HCT116 (cell line): ENCODE measurements at places on chromosomes 2 and 18.

GRCh38 chr18:78433562-78433961 is 546.1 kb upstream of the SALL3 start:
- no peak for DNase-seq

DNA sequence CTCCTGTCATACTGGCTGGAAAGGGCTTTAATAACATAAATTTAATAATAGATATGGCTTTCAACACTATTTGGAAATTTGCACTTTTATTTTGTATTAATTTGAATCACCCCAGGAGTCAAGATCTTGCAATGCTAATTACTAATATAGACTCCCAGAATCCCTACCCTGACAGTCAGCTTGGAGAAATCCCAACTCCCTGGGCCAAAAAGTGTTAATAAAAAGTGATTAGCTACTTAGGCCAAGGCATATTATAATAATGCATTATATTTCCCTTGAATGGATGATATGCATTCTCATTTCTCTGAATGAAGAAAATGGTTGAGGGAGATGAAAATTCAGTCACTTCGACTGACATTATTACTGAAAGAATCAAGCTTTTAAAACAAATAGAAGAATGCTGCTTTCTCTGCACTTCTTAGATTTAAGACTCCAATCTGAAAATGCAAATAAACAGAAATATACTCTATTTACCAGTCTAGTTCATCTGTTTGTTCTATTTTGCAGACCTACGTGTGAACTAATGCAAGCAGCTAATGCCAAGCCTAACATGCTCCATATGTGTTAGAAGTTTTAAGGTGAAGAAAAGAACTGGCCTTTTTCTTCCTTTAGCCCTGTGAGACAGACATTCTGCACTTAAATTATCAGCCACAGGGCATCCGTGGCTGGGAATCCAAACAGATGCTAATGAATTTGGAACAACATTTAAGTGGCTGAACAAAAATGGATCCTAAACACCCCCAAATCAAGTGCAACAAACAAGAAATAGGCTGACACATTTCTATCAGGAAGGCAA is 33.9 kb upstream of the INSIG2 start:
- no peak for DNase-seq

DNA sequence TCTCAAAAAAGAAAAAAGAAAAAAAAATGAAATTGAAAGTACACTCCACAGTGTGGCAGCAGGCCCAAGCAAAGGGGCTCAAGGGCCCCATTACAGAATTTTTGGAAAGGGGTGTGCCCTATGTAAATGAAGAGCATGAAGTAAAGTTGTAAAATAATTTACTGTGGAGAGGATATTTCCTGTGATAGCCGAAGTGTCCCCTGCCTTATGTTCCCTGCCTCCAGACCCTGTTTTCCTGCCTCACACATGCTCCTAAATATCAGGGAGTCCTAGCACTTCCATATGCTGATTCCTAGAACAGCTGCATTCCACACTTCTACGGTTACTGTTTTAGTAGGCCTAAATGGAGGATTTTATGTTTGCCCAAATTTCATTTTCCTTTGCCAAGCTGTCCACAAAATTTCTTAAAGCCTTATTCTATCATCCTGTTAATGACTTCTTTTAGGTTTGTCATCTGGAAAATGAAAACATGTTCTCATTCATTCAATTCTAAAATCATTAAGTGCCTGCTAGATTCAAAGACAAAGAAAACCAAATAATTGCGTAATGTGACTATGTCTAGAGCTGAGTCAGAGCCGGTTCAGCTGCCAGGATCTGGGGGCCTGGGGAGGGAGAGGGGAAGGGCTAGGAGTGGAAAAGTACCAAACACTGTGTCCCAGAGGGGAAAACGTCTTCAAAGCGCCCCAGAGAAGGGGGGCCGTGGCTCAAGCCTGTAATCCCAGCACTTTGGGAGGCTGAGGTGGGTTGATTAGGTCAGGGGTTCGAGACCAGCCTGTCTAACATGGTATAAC is 25.9 kb upstream of the IMPA2 start:
- no peak for DNase-seq

DNA sequence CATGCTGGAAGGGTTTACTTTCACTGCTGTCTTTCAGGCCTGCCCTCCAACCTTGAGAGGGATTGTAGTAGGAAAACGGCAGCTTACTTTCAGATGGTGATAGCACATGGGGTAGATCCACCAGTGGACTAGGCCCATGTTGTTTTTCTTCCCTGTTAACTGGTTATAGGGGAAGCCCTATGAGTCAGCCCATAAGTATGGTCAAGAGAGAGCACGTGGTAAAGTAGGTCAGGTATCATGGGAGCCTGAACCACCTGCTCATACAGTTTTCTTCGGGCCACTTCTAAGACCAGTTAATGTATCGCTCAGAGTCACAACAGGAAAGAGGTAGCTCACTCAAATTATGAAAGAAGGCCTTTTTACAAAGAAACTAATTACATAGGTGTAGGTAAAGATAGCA is 33.0 kb downstream of the PDK1 start:
- no peak for DNase-seq

DNA sequence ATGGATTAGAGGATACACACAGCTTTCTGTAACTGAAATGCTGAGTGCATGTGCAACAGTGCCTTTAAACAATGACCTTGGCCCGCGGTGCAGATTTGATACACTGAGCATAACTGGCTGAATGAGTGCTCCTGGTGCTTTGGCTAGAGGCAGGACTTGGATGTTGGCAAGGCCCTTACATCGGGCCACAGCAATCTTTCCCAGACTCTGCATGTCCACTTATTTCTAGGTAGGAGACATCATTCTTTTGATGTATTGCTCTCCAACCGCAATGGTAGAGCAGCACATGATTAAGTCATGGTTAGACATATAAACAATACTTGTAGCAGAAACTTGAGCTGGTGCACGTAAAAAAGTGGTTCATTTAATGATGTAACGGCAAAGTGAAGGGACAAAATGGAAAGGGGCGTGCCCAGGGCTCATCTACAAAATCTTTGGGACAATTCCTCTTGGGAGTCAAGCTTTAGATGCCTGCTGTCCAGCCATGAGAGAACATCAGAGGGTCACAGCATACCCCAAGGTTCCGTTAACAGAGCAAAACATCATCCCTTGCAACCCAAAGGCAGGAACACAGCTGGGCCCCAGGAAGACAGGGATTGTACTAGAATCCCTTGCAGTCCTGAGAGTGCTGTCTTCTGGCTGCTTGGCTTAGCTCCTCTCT is 43.4 kb downstream of the RAB31 start:
- no peak for DNase-seq

DNA sequence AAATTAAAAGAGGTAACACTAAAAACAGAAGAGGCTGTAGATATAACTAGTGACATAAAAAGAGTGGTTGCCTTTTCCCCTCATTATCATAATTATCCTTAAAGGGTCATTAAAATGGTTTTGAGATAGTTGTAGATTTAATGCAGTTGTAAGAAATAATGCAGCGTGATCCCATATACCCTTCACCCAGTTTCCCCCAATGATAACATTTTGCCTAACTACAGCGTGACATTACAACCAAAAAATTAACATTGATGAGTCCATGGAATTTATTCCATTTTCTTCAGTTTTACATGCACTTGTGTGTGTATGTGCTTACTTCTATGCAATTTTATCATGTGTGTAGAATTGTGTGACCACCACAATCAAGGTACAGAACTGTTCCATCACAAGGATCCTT is 13.2 kb upstream of the RMND5A start:
- DNase-seq, result no peak

- no peak for DNase-seq
Observed at GRCh38 chr2:10473121-10473756, 25.1 kb upstream of the ODC1 start.

DNA sequence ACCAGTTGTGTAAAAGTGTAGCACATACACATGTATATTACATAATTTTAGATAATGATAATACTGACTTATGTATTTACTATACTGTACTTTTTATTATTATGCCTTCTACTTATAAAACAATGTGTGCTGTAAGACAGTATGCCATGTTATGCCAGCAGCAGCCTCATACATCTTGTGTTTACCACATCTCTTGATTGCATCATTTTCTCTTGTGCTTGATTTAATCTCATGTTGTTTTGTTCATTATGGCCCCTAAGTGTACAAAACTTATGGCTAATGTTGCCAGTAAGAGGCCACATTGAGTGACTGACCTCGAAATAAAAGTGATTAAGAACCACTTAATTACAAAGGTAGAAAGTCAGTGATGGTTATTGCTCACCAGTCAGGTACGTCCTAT is 128.0 kb upstream of the SP5 start:
- DNase-seq, result no peak

- no peak for DNase-seq
Observed at GRCh38 chr2:3243804-3244203, 133.8 kb downstream of the EIPR1 start.
